ENCODE measurements at places on chromosomes 3 and 15. TPM values are rescaled to one million over a fixed set of nuclear protein-coding genes. Genes with fewer than 3 reads are reported as not detected.

DNASE1L3 gene
- 13.3 TPM for total RNA-seq

OSTN gene
- not detected for total RNA-seq

EDEM1 gene
- total RNA-seq, result 30.9 TPM

GOLGA6L24 gene
- total RNA-seq, result not detected

DNAJC13 gene
- total RNA-seq, result 26.5 TPM

ZNF774 gene
- 8.3 TPM for total RNA-seq

UNC13C gene
- total RNA-seq, result not detected

FANCD2OS gene
- not detected for total RNA-seq

LRRC58 gene
- 25.0 TPM for total RNA-seq

WNT5A gene
- 52.3 TPM for total RNA-seq

PLCB2 gene
- total RNA-seq, result 14.0 TPM

SSUH2 gene
- not detected for total RNA-seq

- peak overlapping the region; percentile 68 for H3K27ac ChIP-seq
- peaks cover 60% of the 10 kb centered on the region for H3K4me1 ChIP-seq
- no peaks in the 10 kb centered on the region for H3K27me3 ChIP-seq
- H3K4me3 ChIP-seq, result no peak overlapping the region
- no peaks in the 10 kb centered on the region for H3K36me3 ChIP-seq
- DNase-seq, result no peak
Observed at GRCh38 chr3:50150863-50151686, 4.0 kb upstream of the SEMA3F start.

DNA sequence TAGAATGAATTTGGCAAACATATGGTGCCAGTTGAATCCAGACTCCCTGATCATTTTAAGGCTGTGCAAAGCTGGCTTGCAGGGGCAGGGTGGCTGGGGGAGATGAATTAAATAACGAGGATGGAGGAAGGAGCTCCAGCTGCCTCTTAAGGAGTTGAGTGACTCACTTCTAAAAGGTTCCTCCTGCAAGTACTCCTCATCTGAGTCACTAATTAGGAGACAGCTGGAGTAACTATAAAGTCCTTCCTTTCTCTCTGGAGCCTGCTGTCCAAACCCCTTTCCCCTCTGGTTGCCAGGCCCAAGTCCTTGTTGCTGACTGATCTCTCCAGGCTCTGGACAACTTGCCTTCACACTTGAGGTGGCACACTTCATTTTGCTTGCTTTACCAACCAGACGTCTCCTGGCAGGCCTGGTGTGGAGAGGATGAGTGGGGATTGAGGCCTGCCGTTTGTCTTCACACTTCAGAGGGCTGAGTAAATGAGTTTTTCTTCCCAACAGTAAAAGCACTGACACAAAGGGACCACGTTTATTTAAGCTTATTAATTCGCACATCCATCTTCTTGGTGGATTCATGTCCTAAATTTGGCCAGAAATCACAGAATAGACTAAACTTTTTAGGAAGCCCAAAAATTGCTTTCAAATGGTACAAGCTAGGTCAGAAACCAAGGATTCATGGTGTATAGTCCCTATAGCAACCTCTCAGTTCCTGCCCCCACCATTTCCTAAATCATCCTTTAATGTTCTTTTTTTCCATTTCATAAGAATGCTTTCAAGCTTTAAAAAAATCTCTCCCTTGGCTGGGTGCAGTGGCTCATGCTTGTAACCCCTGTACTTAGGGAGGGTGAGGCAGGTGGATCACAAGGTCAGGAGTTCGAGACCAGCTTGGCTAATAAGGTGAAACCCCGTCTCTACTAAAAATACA is 90.5 kb upstream of the MYRIP start:
- H3K27ac ChIP-seq, result no peak overlapping the region
- DNase-seq, result no peak
- H3K4me3 ChIP-seq, result no peak overlapping the region
- no peaks in the 10 kb centered on the region for H3K4me1 ChIP-seq
- H3K27me3 ChIP-seq, result no peaks in the 10 kb centered on the region
- H3K36me3 ChIP-seq, result no peaks in the 10 kb centered on the region

GRCh38 chr3:41075975-41076374 is 123.3 kb upstream of the CTNNB1 start:
- H3K27me3 ChIP-seq, result no peaks in the 10 kb centered on the region
- H3K27ac ChIP-seq, result no peak overlapping the region
- no peak overlapping the region for H3K4me3 ChIP-seq
- H3K36me3 ChIP-seq, result no peaks in the 10 kb centered on the region

- H3K36me3 ChIP-seq, result no peaks in the 10 kb centered on the region
- no peak overlapping the region for H3K27ac ChIP-seq
- H3K27me3 ChIP-seq, result no peaks in the 10 kb centered on the region
- H3K4me1 ChIP-seq, result peaks cover 8% of the 10 kb centered on the region
- DNase-seq, result no peak
Observed at GRCh38 chr3:120473389-120473788, 22.6 kb upstream of the FSTL1 start.

GRCh38 chr3:10738688-10739372 is 77.2 kb upstream of the SLC6A11 start:
- H3K27ac ChIP-seq, result no peak overlapping the region
- H3K4me1 ChIP-seq, result peaks cover 10% of the 10 kb centered on the region
- no peaks in the 10 kb centered on the region for H3K36me3 ChIP-seq
- DNase-seq, result no peak

DNA sequence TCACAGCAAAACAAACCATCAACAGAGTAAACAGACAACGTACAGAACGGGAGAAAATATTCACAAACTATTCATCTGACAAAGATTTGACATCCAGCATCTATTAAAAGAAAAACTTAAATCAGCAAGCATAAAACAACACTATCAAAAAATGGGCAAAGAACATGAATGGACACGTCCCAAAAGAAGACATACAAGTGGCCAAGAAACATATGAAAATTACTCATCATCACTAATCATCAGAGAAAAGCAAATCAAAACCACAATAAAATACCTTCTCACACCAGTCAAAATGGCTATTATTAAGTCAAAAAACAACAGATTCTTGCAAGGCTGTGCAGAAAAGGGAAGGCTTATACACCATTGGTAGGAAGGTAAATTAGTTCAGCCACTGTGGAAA is 13.7 kb upstream of the SERPINI2 start:
- no peak overlapping the region for H3K4me3 ChIP-seq
- no peak overlapping the region for H3K27ac ChIP-seq
- H3K27me3 ChIP-seq, result no peaks in the 10 kb centered on the region
- no peaks in the 10 kb centered on the region for H3K4me1 ChIP-seq
- H3K36me3 ChIP-seq, result no peaks in the 10 kb centered on the region

DNA sequence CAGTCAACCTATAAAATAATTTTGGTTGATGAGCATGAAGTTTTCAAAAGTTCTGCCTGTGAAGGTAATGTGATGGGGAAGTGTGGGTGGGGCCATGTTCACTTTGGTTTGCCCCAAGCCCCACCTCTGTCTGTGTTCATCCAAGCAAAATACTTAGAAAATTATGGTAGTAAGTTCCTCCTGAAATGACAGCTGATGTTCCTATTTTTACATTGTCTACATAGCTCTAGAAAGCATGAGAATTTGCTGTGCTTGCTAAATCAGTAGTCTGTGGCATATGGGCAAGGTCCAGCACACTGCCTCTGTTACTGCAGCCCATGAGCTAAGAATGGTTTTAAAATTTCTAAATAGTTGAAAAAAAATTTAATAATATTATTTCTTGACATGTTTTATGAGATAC is 21.9 kb upstream of the CP start:
- no peaks in the 10 kb centered on the region for H3K36me3 ChIP-seq
- no peak overlapping the region for H3K4me3 ChIP-seq
- H3K27ac ChIP-seq, result no peak overlapping the region
- DNase-seq, result no peak

DNA sequence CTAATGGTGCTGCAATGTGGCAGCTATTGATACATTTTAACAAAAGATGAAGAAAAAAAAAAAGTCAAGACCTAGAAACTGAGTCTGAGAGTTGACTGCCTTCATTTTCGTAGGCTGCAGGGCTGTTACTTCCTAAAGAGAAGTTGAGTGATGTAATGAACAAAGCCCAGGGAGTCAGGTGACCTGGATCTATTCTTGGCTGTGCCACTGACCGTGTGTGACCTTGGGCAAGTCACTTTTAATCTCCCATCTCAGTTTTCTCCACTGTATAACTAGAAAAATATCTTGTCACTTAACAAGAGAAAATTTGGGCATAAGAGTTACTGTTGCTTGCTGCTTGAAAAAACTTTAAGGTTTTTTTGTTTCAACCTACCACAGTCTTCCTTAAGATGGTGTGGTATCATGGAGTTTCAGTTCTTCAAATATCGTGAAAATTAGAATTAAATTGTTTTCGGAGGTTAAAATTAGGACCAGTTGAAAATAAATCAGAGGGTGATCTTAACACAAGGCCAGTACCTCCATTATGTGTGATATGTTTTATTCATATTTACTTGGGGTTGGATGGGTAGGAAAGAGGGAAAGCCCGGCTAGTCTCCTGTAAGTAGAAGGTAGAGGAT is 5.8 kb downstream of the FMN1 start:
- H3K4me3 ChIP-seq, result no peak overlapping the region
- no peak for DNase-seq
- H3K4me1 ChIP-seq, result no peaks in the 10 kb centered on the region
- H3K27ac ChIP-seq, result no peak overlapping the region
- H3K27me3 ChIP-seq, result no peaks in the 10 kb centered on the region
- H3K36me3 ChIP-seq, result no peaks in the 10 kb centered on the region

GRCh38 chr3:113374078-113374477 is 67.2 kb downstream of the CFAP44 start:
- no peaks in the 10 kb centered on the region for H3K4me1 ChIP-seq
- H3K36me3 ChIP-seq, result no peaks in the 10 kb centered on the region
- DNase-seq, result no peak
- H3K4me3 ChIP-seq, result no peak overlapping the region
- no peaks in the 10 kb centered on the region for H3K27me3 ChIP-seq

GRCh38 chr15:38190501-38190900 is 62.1 kb upstream of the SPRED1 start:
- no peak for DNase-seq
- H3K27ac ChIP-seq, result no peak overlapping the region
- H3K36me3 ChIP-seq, result no peaks in the 10 kb centered on the region
- H3K4me1 ChIP-seq, result no peaks in the 10 kb centered on the region
- H3K4me3 ChIP-seq, result no peak overlapping the region
- H3K27me3 ChIP-seq, result no peaks in the 10 kb centered on the region

GRCh38 chr15:42233107-42233506 is 25.0 kb upstream of the VPS39 start:
- no peak for DNase-seq
- H3K4me3 ChIP-seq, result no peak overlapping the region
- H3K4me1 ChIP-seq, result no peaks in the 10 kb centered on the region
- no peaks in the 10 kb centered on the region for H3K27me3 ChIP-seq
- no peak overlapping the region for H3K27ac ChIP-seq

DNA sequence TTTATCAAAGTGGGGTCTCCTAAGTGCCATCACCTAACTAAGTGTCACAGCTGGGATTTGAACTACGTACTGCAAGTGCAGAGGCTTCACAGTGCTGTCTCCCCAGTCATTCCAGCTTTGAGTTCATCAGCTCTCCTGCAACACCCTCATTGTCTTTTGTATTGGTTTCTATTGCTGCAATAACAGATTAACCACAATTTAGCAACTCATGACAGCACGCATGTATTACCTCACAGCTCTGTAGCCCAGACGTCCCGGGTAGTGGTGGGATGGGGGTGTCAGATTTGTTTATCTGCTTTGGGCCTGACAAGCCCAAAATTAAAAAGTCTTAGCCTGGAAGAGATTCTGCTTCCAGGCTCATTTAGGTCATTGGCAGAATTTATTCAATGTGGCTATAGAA is 220.5 kb upstream of the LRRN1 start:
- no peak overlapping the region for H3K4me3 ChIP-seq
- H3K27me3 ChIP-seq, result no peaks in the 10 kb centered on the region
- no peaks in the 10 kb centered on the region for H3K4me1 ChIP-seq
- no peaks in the 10 kb centered on the region for H3K36me3 ChIP-seq
- H3K27ac ChIP-seq, result no peak overlapping the region
- no peak for DNase-seq

GRCh38 chr15:85318048-85318731 is 62.2 kb upstream of the AKAP13 start:
- no peaks in the 10 kb centered on the region for H3K36me3 ChIP-seq
- no peak overlapping the region for H3K4me3 ChIP-seq
- H3K27me3 ChIP-seq, result no peaks in the 10 kb centered on the region
- no peak overlapping the region for H3K27ac ChIP-seq
- H3K4me1 ChIP-seq, result peaks cover 30% of the 10 kb centered on the region

DNA sequence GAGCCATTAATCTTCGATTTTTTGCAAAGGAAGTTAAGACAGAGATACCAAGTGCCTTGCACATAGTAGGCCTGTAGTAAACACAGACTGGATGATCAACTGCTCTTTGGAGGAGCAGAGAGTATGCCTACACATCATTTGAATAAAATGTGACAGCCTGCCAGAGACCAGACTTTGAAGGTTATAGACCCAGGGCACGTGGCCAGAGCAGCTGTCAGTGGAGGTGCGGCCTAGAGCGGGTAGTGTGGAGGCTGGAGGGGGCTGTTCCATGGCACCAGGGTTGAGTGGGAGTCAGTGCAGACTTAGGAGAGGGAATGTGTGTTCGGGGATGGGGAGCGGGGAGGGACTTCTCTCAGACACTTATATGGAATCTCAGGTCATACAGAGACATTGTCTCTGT is 80.8 kb downstream of the SMAD3 start:
- no peak overlapping the region for H3K4me3 ChIP-seq
- peak overlapping the region; percentile 87 for H3K27ac ChIP-seq
- peaks cover 98% of the 10 kb centered on the region for H3K4me1 ChIP-seq
- DNase-seq, result no peak

GRCh38 chr15:57343048-57343447 is 33.3 kb upstream of the CGNL1 start:
- no peaks in the 10 kb centered on the region for H3K36me3 ChIP-seq
- no peak overlapping the region for H3K4me3 ChIP-seq
- no peak overlapping the region for H3K27ac ChIP-seq
- H3K27me3 ChIP-seq, result no peaks in the 10 kb centered on the region
- DNase-seq, result no peak
- no peaks in the 10 kb centered on the region for H3K4me1 ChIP-seq

DNA sequence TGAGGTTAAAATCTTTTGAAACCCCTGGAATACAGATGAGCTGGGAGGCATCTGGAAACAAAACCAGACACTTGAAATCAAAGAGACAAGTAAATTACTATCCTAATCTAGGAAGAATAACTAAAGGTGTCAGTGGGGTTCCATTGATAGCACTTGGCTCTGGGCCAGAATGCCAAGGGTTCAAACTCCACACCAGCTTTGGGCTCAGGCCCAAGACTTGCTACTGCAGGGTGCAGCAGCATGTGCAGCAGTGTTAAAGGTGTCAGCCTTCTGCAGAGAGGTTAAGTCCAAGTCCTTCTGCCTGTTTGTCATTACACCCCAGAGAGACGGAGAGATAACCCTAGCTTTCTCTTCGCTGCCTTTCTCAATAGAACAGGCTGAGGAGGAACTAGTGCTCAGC is 273.9 kb downstream of the TIGIT start:
- DNase-seq, result no peak
- no peaks in the 10 kb centered on the region for H3K36me3 ChIP-seq
- peaks cover 34% of the 10 kb centered on the region for H3K4me1 ChIP-seq
- H3K27ac ChIP-seq, result no peak overlapping the region
- no peaks in the 10 kb centered on the region for H3K27me3 ChIP-seq
- H3K4me3 ChIP-seq, result no peak overlapping the region

DNA sequence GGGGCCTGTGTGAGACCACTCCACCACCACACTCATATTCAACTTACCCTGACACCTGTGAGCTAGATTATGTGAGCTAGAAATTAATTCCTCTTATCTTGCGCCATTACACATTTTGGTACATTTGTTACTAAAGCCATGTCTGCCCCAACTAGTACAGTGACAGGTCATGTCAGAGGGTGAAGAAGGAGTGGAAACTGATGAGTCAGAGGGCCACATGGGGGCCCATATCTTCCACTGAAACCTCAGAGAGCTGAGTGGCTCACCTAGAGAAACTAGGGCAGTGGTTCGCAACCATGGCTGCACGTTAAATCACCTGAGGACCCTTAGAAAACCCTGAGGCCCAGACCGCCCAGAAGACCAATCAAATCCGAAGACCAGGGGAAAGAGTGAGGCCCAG is 15.7 kb upstream of the MEF2A start:
- no peaks in the 10 kb centered on the region for H3K27me3 ChIP-seq
- H3K4me3 ChIP-seq, result no peak overlapping the region
- no peaks in the 10 kb centered on the region for H3K36me3 ChIP-seq
- H3K27ac ChIP-seq, result no peak overlapping the region
